ENCODE measurements at places on chromosomes 7 and 10.

- no peak for DNase-seq
Observed at GRCh38 chr10:11875494-11876281, 52.5 kb downstream of the PROSER2 start.

DNA sequence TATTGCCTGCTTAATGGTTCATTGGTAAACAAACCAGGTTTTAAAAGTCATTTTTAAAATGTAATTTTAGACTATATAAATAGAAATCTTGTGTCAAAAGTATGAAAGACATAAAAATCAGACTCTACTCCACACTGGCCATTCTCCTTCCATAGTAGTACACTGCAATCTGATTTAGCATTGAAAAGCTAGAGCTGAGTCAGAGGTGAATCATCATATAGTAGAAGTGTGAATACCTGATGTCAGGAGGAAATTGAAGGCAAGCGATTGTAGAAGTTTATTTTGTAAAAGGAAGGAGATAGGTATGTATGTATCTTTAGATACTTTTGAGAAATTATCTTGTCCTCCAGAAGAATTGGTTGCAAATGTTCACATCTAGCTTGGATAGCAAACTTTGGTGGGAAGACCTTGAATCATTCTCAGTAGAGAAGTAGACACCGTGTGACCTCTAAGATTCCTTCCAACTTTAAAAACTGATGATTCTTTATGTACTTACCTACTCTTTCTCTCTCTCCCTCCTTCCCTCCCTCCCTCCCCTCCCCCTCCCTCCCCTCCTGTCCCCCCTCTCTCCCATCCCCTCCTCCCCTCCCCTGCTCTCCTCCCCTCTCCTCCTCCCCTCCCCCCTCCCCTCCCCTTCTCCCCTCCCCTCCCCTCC, 88.1 kb downstream of the BTAF1 start:
- no peak for DNase-seq

DNA sequence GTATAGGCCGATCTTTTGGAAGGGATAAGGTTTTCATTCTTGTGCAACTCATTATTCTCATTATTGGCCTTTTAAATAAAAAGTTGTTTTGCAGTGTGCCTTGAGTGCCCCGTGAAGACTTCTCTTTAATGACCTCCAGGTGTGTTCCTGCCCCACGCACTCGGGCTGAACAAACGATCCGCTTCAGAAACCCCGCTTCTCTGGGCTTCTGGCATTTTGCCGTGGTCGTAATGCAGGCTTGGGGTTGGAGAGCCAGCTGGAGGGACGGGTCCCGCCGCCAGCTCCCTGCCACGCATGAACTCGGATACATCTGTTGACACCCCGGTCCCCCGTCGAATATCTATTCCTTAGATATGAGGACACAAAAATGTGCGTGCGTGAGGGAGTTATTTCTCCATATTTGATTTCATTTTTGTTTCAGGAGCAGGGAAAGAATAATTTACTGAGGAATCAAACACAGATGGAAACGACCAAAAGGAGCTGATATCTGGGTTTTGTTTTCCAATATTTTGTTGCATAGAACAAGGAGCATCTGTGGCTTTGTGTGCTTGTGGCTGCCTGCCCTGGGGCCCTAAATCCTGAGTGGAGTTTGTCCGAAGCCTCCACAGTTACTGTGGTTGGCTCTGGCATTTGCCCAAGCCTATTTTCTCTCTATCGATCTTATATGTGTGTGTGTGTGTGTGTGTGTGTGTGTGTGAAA, 17.0 kb upstream of the TTYH3 start:
- peak; percentile 31 for DNase-seq

GRCh38 chr7:29853789-29854188, 47.5 kb downstream of the WIPF3 start:
- peak; percentile 68 for DNase-seq

All from SHP77 (cell line).